ENCODE measurements at places on chromosomes 3 and 15.

DNA sequence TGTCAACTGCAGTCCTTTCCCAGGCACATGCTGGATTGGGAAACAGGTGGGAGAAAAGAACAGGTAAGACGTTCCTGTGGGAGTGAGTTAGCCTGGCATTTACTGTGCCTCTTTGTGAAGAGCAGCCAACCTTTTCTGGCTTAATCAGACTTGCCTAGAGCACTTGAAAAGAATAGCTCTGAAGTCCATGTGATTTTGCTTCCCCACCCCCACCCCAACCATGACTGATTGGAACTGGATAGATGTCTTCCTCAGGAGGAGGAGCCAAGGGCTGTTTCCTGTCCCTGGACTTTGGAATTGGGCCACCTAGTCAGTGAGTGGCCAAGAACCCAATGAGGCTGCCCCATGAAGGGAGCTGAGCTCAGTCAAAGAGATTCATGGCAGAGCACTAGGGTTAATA is 4.7 kb upstream of the TMEM41A start:
- DNase-seq = no peak

GRCh38 chr15:78645009-78645408 is 4.0 kb upstream of the CHRNB4 start:
- no peak for DNase-seq

DNA sequence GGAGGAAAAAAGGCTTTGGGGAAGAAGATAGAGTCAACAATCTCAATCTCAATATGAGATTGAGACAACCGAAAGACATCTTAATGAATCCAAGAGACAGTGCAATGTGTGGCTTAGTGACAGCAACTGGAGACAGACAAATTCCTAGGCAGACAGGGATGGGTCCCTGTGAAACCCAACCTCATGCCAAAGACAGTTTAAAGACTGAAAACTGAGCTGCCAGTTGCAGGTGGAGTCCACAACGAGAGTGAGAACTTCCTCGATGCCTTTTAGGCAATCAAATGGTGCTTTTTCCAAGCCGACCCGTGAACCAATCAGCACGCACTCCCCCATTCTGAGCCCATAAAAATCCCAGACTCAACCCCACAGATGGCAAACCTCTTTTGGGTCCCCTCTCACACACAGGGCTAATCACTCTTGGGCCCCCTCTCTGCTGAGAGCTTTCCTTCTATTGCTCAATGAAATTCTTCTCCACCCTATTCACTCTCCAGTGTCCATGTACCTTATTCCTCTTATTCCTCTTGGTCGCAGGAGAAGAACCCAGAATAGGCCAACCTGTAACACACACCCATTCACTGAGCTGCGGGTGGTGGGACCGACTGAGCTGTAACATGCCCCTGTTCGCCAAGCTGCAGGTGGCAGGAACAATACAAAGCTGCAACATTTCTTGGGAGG is 34.8 kb downstream of the ZMAT3 start:
- no peak for DNase-seq

- DNase-seq = no peak
Measured at GRCh38 chr3:14803981-14804834, 14.6 kb upstream of the FGD5 start.

- no peak for DNase-seq
Measured at GRCh38 chr15:89982315-89983055, 18.6 kb upstream of the ZNF710 start.

- DNase-seq = no peak
Measured at GRCh38 chr15:98452238-98452637, 196.1 kb upstream of the IGF1R start.
